ENCODE measurements at places on chromosomes 16 and 17.

- DNase-seq: no peak
Observed at GRCh38 chr16:47624563-47624962, 163.4 kb downstream of the PHKB start.

DNA sequence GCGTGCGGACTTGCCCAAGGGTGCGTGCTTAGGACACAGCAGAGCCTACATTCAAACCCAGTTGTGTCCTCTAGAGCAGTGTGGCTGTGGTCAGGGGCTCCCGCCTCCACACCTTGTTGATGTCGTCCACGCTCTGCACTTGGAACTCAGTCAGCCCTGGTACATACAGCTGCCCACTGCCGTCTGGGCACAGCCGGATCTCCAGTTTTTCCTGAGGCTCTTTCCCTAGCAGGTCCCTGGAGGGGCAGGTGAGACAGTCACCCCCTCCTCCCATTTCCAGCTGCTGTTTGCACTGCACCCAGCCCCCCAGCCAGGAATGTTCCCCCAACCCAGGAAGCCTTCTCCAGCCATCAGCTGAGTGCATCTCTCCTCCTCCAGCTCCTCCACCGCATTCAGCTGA lies 25.7 kb downstream of the KATNB1 start:
- no peak for DNase-seq

GRCh38 chr17:82349287-82349701 lies 9.8 kb upstream of the TEX19 start:
- DNase-seq: no peak

- DNase-seq: no peak
Observed at GRCh38 chr16:66395806-66396555, 29.5 kb downstream of the CDH5 start.

- DNase-seq: no peak
Observed at GRCh38 chr16:3095869-3096268, 3.2 kb downstream of the ZSCAN10 start.

- DNase-seq: no peak
Observed at GRCh38 chr16:59913666-59914065, 1179.5 kb upstream of the GOT2 start.

GRCh38 chr16:11576427-11577289 lies 10.1 kb downstream of the LITAF start:
- no peak for DNase-seq

DNA sequence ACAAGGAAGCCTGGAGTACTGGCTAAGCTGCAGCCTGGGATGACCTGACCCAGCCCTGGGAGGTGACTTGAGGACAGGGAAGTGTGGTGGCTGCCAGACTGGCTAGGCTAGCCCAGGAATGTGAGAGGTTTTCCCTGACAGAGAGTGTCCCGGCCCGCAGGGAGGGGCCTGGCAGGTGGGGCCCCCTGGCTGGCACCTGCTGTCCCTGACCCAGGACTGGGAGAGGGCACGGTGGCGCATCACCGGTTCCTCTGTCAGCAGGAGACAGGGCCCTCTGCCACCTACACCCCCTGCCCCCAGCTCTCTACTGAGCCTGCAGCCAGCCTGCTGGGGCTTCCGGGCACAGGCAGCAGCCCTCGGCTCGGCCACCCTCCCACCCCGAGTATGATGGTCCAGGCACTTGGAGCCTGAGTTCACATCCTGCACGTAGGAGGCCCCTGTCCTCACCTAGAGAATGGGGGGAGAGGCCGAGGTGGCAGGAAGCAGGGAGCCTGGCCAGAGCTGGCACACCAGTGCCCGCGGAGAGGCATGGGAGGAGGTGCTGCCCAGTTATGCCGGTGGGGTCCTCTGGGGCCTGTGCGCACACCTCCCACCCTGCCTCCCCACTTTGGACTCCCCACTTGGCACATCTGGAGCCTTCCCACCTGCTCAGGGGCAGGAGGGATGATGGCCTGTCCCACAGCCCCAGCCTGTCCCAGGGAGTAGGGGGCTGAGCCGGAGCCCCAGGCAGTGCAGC lies 528 bp downstream of the PRSS27 start:
- DNase-seq: no peak

- DNase-seq: no peak
Observed at GRCh38 chr17:75689441-75689873, 22.3 kb downstream of the SAP30BP start.

- no peak for DNase-seq
Observed at GRCh38 chr17:56849131-56849530, 15.2 kb downstream of the DGKE start.

DNA sequence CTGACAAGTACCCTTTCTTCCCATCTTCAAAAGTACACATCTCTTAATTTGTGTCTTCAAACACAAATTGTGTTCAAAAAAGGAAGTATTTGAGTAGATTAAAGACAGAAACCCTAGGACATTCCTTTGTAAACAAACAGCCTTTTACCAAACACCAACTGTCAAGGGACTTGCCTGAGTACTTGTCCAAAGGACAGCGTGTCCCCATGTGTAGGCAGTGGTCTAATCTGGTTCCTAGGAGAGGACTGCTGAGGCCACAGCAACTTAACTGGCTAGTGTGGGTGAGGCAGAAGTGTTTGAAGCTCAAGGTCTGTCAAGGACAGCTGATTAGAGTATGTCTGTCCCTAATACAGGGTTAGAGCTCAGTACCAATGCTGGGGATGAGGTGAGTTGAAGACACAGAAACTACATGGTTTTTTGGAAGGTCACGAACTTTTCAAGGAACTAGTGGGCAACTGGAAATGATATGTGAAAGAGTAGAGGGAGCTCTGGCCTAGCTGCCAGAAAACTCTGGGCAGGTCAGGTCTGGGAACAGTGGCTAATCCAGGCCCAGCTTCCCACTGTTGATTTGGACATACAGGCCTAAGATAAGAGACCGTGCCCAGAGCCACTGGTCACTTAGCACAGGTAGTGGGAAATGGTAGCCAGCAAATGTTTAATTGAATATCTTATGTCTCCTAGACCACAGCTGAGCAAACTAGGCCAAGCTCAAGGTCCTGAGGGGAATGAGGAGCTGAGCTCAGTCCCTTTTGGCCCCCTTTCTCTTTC lies 10.1 kb downstream of the HMOX2 start:
- no peak for DNase-seq

DNA sequence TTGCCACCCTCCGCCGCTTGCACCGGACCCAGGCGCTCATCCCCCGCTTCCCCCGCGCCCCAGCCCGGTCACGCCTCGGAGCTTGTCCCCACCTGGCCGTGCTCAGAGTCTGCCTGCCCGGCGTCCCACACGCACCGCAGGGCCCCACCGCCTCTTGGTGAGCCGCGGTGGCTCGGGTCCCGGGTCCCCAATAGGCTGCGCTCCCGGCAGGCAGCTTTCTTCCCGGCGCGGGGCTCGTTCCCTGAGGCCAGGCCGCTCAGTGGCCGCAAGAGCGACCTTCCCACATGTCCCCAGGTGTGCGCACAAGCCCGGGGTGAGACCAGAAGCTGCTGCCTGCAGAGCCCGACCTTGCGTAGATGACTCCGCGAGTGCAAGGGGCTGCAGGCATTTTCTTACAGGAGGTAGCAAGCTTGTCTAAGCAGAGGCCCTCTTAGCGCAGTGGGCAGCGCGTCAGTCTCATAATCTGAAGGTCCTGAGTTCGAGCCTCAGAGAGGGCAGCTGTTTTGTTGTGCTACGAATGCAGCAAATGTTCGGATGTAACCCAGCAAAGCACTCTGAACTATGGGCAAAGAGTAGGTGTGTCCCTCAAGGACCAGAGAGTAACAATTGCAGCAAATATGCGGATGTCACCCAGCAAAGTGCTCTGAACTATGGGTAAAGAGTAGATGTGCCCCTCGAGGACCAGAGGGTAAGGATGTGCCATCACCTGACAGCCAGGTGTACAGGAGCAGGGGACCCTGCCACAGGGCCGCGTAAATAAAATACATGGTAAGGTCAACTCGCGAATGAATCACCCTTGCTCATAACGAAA lies 15.6 kb downstream of the TLE7 start:
- no peak for DNase-seq

DNA sequence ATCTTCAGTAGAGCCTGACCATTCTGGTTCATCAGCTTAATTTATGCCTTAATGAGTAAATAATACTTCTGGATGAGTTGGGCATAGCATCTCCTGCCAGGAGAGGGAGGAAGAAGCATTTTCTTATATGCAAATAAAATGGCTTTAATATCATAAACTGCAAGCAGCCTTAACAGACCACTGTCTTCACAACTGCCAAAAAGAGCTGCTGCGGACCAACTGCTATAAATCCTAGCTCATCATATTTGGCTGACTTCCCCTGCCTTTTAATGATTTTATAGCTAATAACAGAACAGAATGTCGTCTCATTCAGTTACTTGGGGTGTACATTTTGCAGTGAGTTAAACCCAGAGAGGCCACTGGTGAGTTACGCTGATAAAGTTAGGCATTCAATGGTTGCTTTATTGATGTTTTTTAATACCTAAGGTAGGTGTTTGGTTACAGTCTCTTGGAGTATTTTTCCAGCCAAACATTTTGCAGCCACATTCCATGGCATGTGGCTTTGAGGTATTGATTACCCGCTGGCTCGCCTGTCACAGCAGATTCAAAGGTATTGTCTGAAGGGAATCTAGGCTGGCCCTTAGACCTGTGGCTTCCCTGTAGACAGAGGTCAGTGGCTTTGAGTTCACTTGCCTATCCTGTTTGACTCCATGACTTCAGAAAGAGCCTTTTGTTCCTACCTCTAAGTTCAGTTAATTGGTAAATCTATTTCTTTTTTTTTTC lies 16.4 kb downstream of the FAM20A start:
- DNase-seq: no peak

DNA sequence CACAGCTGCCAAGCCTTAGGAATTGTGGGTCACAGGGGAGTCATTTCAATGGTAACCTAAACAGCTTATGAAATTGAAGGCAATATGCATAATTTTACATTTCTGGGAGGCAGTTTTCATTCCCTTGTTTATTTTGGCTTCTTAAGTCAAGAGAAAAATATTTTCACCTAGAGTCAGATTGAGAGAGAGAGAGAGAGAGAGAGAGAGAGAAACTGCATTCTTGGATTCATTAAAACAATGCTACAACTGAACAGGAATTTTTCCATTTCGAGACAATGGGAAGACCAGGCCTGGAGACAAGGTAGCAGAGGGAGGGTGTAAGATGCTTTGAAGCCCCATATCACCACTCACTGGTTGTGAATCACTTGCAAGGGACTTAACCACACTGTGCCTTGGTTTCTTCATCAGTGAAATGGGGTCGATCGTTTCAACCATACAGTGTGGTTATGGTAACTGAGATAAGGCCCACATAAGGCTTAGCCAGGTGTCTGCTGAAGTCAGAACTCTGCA lies 224.7 kb upstream of the IRX3 start:
- DNase-seq: no peak

- no peak for DNase-seq
Observed at GRCh38 chr16:49262501-49262900, 19.1 kb downstream of the CBLN1 start.

GRCh38 chr16:80591071-80591915 lies 50.5 kb downstream of the DYNLRB2 start:
- DNase-seq: no peak

DNA sequence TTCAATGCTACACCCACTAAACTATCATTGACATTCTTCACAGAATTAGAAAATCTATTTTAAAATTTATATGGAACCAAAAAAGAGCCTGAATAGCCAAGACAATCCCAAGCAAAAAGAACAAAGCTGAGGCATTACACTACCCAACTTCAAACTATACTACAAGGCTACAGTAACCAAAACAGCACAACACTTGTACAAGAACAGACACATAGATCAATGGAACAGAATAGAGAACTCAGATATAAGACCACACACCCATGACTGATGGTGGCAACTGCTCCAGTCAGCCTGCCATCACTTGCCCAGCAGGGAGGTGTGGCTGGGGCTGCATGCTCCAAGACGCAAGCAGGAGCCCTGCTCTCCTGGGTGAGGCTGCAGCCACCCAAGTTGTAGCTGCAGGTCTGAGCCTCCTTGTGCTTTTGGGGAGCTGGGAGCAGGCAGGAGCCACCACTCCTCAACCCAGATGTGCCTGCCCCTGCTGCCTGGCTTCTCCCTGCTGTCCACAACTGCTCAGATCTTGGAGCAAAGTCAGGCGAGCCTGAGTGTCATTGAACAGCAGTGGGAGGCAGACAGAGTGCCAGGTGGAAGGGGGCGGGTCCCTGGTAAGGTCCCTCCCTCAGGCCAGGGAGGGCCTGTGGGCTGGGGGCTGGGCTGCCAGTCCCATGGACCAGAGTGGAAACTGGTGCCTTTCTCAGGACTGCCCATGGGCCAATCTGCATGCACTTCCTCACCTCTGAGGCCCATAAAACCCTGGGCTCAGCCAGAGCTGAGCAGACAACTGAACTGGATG lies 24.7 kb downstream of the SSH2 start:
- DNase-seq: no peak

DNA sequence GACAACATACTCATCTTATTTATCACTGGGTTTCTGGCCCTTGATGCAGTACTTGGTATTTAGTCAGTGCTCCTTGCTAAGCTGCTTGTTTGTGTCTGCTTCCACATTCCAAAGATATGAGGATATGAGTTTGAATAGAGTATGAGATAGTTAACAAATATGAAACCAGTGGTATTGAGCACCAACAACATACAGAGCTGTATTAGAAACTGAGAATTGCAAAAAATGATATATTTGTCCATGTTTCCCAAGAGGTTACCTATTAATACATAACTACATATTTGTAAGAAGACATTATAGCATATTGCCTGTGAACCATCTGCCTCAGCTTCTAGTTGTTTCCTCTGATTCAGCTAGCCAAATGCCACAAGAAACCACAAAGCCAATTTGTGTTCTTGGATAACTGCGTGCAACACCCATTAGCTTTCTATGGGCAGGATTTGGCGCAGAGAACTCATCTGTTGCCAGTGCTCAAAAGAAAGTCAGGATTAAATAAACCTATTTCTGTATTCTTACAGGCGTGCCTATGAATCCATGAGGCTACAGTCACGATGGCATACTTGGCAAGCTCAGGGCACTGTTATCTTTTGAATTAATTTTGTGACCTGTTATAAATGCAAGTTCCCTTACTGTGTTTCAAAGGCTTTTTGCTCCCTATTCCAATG lies 194.4 kb downstream of the MAP2K6 start:
- DNase-seq: no peak

DNA sequence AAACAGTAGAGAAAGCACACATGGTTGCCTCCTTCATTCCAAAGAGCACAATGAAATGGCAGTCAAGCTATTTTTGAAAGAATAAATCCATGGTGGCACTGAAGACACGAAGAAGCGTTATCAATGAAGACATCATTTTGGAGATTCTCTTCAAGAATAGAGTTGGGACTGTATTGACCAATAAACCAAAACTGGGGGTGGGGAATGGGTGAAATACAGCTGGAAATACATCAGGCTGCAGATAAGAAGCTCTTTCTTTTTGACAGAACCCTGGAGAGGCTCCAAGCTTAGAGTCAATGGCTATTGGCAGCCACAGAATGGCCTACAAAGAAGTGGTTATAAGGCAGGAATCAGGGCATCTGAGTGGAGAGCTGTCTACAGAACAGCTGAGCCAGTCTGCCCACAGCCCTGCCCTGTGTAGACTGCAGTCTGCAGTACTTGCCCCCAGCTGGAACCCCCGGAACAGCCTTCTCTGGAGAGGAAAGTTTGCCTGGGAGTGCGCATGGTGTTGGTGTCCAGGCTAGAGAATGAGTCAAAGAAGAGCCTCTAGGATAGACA lies 100.4 kb downstream of the STX8 start:
- no peak for DNase-seq

DNA sequence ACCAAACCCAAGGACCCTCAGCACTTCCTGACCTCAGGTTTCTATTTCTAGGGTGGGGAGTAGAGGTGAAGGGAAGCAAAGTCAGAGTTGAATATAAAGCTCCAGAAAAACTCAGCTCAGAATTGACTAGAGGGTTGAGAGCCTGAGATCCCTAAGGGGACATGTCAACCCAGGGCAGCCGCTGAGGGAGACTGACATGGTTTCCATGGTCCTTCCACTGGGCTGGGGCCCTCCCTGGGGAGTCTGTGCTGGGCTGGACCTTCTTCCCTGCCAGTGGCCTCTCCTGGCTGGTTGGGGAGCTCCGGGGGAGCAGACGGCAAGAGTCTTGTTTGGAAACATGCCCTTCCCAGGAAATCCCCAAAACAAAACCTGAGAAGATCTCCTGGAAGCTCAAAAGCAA lies 121.3 kb downstream of the METRNL start:
- DNase-seq: no peak
